Fibroblast of gingiva (primary cell): ENCODE measurements at places on chromosomes 1 and 21.

DNA sequence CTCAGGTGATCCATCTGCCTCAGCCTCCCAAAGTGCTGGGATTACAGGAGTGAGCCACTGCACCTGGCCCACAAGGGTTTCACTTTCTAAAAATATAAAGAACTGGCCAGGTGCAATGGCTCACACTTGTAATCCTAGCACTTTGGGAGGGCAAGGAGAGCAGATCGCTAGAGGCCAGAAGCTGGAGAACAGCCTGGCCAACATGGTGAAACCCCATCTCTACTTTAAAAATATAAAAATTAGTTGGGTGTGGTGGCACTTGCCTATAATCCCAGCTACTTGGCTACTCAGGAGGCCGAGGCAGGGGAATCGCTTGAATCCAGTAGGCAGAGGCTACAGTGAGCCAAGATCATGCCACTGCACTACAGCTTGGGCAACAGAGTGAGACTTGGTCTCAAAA lies 25.7 kb downstream of the MRPL39 start:
- no peak for DNase-seq

DNA sequence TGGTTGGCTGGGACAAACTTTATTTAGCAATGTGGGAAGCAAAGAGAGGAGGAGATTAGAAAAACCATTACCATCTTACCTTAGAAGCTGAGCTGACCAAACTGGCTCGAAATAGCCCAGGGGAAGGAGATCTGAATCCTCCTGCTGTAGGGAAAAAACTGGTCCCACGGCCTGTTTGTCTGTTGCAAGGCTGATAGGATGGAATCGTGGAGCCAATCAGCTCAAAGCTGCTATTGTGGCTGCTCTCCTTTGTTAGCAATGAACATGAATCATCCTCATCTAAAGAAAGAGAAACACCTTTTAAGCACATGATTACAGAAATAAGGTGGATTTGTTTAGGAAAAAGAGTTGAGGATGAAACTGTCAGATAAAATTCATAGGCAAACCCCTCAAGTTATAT lies 21.5 kb downstream of the CLSPN start:
- DNase-seq: no peak

DNA sequence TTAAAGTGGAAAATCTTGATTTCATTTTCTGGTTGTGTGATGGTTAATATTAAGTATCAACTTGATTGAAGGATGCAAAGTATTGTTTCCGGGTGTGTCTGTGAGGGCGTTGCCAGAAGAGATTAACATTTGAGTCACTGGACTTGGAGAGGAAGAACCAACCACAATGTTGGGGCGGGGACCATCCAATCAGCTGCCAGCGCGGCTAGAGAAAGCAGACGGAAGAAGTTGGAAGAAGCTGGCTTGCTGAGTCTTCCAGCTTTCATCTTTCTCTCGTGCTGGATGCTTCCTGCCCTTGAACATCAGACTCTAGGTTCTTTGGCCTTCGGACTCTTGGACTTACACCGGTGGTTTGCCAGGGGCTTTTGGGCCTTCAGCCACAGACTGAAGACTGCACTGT lies 832.6 kb upstream of the TMPRSS15 start:
- no peak for DNase-seq

DNA sequence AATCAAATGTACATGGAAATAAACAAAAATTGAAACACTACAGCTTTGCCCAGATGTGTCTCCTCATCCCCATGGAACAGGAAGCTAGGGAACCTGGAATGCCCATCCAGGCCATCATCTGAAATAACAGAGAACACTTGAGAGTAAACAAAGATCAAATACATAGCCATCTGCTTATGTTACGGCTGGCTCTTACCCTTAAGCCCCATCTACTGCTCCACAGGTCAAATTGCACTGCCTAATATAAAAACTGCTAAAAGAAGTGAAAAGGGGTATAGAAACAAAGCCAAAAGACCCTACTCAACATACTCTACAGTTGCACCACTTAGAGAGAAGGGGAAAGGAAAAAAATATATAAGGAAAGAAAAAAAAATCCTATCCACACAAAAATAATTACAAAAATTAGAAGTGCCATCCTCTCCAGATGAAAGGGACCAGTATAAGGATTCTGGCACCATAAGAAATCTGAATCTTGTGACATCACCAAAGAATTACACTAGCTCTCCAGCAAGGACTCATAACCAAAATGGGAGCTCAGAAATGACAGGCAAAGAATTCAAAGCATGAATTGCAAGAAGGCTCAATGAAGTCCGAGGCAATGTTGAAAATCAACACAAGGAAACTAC lies 26.9 kb downstream of the OR6Y1 start:
- DNase-seq: peak; percentile 19

DNA sequence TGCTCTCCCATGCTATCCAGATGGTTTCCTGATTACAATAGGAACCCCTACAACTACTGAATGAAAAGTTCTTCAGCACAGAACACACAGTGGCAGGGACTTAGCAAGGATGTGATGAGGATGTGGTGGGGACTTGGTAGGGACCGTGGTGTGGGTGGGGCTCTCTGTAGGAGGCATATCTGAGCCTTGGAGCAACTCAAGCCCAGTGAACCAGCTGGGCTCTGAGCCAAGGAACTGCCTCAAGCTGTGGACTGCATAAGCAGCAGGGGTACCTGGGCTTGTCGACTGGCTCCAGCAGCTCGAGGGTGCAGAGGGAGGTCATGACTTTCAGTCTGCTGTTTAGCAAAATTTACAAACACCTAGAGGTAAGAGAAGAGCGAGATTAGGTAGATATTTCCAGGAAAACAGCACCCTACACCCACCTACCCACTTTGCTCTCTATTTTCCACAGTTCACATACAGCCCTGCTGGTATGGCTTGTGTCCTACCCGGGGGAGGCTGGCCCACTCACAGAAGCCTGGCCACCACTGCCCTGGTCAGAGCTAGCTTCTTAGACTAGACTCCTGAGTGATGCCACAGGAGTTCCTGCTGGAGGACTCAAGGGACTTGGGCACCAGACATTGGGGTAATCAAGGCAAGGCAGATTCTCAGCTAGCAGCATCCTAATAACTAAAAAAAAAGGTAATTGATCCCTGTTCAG lies 86.8 kb upstream of the GCLM start:
- DNase-seq: no peak

DNA sequence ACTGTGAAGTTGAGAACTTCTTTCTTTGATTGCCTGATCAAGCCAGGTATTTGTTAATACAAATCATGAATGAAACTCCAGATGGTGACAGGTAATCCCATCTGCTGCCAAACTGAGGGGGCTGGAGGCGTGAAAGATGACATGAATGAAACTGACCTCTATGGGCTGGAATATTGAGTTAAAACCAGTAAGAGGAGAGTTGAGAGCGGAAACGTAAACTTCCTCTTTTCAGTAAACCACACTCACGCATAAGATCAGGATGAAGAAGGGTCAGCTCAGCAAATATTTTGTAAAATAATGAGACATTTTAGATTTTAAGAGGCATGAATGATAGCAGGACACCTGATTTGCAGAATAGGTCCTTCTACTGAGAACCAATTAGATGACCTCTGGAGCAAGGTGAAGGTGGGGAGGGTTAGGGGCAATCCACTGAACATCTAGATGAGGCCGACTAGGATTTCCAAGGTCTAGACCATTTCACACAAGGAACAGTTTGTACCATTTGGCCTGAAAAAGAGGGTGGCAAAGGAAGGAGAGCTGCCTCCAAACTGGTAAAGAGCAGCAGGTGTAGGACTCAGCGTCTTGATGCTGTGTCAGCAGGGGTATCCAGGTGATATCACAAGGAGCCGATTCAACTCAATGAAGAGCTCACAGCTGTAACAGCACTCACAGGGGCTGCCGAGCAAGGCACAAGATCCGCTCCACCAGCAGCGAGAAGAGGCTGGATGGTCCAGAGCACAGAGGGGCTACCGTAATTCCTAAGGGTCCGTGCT lies 132.6 kb downstream of the NTPCR start:
- no peak for DNase-seq

- DNase-seq: no peak
These were observed 306.2 kb downstream of the MATN1 start for GRCh38 chr1:30417001-30417700.

DNA sequence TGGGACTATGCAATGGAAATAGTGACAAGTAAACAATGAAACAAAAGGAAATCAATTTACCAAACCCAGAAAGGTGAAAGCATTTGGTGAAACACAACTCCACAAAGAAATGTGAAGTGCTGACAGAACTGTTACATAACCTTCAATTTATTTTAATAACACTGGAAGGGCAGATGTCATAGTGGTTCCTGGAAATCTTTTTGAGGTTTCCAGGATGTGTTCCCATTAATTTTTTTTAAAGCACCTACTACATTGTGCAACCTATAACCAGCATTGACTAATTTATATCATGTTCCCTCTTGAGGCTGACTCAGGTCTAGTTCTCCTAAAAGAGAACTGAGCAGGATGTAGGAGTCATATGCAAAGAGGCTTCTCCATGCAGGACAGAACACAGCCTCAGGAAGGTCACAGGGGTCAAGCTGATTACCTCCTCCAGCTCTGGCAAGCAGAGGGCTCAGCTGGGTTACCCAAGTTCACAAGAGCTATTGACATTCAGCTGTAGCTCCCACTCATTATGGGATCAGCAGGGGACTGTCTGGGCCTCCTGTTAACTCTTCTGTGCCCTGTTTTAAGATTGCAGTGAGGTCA lies 157.1 kb upstream of the NRIP1 start:
- peak; percentile 68 for DNase-seq

GRCh38 chr21:44836349-44836665 lies 18.4 kb upstream of the SUMO3 start:
- DNase-seq: no peak

DNA sequence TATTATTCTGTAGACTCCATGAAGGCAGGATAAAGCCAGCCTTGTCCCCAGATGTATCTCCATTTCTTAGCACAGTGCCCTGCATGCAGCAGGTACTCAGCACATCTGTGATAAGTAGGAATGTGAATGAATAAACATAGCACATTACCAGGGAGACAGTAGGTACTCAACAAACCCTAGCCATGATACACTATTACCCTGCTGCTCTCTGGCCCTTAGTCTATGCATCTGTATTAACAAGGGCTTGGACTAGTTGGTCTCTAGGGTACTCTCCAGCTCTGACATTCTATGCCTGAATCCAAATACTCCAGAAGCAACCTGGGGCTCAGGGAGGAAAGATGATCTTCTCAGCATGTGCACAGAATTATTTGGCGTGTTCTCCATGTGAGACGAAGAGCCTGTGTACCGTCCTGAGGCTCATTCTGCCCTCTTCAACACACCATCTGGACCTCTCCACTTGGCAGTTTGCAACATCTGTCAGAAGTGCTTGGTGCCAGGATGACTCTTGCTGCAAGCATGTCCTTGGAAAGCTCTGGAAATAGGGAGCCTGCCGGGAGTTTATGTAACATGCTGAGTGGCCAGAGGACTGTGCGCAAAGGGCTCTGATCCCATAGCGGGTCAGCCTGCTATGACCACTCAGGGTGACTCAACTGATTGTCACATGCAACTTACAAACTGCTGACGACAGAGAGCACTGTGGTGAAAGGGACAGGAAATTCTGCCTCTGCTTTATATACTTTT lies 228.2 kb upstream of the USP24 start:
- peak; percentile 100 for DNase-seq

DNA sequence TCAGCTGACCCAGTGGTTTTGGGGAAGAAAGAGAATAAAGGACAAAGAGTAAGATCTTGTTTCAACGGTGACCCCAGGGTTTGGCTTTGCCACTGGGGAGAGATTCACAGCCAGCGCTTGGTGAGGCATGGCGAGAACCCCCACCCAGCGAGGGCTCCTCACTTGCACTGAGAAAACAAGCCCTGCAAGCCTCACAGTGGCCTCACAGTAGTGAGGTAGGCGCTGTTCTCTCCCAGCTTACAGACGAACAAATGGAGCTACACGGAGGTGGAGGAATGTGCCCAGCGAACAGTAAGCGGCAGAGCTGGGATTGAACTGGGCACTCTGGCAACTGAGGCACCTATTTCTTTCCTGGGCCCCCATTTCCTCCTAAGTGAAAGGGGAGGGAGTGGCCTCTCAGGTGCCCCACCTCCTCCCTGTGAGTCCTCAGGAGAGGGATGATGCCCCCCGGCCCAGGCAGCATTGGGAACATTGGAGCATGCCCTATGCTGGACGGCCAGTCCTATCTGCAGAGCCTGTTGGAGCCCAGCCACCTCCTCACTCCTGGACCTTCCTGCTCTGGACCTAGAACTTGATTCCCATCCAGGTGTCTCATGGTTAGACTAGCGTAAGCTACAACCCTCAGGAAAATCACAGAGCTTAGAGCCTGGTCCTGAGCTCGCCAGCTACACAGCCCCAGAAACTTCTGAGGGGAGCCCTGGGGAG lies 73.4 kb upstream of the EDN2 start:
- no peak for DNase-seq

DNA sequence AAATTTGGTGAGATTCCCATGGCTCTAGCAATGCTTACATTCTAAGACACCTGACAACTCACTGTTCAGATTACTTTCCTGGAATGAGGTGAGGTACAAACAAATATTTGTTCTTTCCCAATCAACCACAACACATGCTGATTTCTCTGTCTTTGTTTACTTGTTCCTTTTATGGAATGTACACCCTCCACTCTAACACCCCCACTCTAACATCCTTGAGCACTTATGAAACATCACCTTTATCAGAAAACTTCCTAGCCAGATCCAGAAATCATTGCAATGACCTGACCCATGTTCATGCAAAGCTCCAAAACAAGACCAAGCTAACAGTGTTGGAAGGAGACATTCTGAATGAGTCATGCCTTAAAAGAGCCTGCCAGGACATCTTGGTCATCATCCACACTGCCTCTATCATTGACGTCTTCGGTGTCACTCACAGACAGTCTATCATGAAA lies 35.5 kb downstream of the HSD3B1 start:
- no peak for DNase-seq

DNA sequence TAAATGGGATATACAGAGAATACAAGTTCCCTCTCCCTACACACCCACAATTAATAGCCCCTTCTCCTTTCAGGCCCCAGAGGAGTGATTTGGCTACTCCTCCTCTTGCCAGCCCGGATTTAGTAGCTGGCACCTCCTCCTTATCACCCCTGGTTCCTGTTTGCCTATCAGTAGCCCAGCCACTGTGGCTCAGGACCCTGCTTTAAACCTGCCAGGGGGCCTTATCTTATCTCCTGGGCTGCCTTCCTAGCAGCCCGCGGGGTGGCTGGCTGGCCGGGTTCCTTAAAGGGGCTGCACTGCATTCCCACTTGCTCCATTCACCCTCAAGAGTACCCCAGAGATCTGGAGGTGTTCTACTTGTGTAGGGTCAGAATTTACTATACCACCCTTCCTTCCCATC lies 70.4 kb downstream of the PLEKHA6 start:
- DNase-seq: no peak

GRCh38 chr1:53340660-53341520 lies 13.0 kb upstream of the LRP8 start:
- DNase-seq: no peak
